Stimulated activated CD4-positive, alpha-beta T cell treated with anti-CD3 and anti-CD28 coated beads, Interleukin-1b, Interleukin-23, amount 100 ng/mL, for 1 hour (primary cell): ENCODE measurements at places on chromosomes 11 and 22.

DNA sequence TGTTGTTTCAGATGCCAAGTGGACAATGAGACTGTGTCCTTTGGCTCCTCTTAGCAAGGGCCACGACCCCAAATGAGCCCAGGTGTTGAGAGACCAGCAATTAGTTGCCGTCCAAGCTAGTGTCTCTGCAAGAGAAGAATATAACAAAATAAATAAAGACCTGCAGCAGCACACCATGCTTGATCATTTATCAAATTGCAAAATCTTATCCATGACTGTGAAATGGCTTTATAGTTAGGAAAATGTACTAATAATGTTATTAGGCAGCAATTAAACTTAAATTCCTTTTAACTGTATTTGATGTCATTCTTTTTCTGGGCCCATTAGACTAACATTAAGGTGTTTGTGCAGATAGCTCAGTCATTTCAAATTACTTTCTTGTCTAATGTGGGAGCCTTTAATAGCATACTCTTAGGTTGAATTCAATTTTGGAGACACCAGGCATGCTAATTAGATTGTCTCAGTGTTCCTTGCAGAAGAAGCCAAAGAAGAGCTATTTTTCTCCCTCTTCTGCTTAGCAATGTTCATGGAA is 176.1 kb downstream of the RRAS2 start:
- DNase-seq, result no peak

GRCh38 chr11:87355596-87355995 is 317.9 kb downstream of the TMEM135 start:
- DNase-seq, result no peak

DNA sequence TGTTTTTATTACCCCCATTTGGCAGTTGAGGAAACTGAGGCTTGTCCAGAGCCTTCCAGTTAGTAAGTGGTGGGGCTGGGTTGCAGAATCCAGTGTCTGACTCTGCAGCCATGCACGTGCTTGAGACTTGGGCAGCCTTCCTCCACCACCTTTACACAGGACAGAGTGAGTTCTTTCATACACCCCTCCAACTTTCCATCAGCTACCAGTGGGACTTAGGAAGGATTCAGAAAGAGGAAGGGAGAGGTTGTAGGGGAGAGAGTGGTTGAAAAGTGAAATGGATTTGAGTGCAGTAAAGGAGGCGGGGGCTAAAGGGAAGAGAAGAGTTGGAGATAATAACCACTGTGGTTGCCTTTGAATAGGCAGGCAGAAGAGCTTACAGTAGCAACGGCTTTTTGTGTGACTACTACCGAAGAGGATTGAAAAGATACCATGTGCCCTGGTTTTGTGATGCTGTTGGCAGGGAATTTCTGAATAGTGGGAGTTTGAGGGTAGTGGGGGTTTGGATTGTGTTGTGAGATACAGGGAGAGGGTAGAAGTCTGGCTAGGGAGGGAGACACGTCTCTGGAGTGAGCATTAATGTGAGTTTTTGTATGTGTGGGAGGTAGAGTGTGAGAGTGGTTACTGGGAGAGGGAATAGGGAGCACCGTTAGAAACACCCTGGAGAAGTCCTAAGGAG is 1.7 kb downstream of the UVRAG start:
- DNase-seq, result no peak

- DNase-seq, result no peak
These were observed 940 bp upstream of the TNKS1BP1 start for GRCh38 chr11:57325735-57326048.

- DNase-seq, result no peak
These were observed 47.0 kb downstream of the STIM1 start for GRCh38 chr11:3902441-3902840.

DNA sequence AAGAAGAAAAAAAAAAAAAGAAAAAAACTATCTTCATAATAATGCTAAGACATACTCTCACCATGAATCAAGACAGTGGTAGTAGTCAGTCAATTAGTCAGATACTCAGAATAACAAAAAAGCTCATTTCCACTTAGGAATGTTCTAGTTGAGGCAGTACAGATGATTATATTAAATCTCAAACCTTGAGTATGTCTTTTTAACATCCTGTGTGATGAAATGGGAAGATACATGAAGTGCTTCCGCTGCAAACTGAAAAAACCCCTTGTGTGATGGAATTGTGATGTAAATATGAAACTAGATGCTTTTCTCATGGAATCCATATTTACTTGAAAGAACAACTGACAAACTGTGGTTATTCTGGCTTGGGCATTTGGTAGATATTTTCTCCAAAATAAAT is 13.7 kb downstream of the AMOTL1 start:
- DNase-seq, result no peak

DNA sequence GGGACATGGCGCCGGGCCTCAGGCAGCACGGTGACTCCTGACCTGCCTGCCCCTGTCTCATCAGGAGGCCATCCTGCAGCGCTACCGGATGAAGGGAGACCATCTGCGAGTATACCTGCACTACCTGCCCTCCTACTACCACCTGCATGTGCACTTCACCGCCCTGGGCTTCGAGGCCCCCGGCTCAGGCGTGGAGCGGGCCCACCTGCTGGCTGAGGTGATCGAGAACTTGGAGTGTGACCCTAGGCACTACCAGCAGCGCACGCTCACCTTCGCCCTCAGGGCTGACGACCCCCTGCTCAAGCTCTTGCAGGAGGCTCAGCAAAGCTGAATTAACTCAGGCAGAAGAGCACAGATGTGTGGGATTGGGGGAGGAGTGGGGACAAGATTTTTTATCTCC is 10.2 kb upstream of the ST3GAL4 start:
- no peak for DNase-seq

GRCh38 chr22:43520632-43521039 is 108.8 kb downstream of the MPPED1 start:
- no peak for DNase-seq

GRCh38 chr11:95135155-95135554 is 45.5 kb downstream of the ENDOD1 start:
- no peak for DNase-seq

- no peak for DNase-seq
These were observed 37.1 kb downstream of the IGHMBP2 start for GRCh38 chr11:68940651-68941323.

GRCh38 chr11:15882876-15883454 is 473.4 kb downstream of the SOX6 start:
- DNase-seq, result no peak

DNA sequence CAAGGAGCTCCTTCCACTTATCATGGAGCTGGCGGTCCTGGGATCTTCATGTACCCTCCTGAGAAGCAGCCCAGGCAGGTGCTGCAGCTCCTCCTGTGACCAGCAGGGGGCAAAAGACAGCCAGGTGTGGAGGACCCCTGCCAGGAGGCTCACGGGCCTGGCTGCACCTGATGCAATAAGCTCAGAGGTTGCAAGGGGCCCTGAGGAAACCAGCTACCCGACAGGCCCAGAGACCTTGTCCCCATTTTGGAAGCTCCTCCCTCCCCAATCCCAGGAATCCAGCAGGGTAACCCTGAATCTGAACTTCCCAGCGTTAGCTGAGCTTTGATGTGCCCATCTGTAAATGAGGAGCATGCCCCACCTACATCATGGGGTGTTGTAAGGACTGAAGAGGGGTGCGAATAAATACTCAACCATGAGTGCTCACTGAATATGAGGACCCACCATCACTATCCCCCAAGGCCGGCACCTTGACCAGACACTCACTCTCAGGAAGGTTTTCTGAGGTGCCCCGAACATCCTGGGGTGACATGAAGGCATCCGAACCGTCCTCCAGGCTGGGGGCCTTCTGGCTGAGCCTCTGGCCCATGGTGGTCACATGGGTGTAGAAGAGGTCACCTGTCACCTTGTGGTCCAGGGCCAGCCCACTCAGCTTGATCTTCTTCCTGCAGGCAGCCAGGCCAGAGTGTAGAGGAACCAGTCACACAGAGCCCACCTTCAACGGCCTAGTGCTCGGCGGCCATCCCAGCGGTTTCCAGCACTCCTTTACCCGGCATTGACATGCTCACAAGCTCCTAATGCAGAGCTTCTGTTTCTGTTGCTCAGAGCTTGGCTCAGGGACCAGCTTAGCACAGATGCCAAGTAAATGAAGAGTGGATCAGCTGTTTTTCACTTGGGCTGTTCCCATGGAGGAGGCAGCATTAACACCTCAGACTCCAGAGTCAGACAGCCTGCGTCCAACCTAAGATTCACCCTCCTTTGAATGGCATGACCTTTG is 21.7 kb downstream of the SLC43A1 start:
- DNase-seq, result peak; percentile 67

- DNase-seq, result no peak
These were observed 22.9 kb upstream of the HORMAD2 start for GRCh38 chr22:30057375-30057774.

DNA sequence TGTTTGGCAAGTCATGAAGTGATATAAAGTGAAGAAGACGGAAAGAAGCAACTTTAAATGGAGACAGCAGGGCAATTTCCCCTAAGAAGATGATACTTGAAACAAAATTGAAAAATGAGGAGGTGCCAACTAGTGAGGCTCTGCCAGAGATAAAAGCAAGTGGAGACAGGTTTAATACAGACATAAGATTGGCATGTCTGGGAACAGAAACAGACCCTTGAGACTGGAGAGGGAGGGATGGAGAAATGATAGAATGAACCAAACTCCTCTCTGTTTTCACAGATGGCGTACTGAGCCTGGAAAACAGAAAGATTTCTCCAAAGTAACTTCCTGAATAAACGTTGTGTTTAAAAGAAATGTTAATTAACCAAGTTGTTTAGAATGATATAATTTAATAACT is 354.5 kb upstream of the ANO5 start:
- DNase-seq, result no peak

GRCh38 chr22:32123657-32124056 is 35.4 kb downstream of the C22orf42 start:
- no peak for DNase-seq

GRCh38 chr11:126104420-126104819 is 41.8 kb upstream of the CDON start:
- no peak for DNase-seq

DNA sequence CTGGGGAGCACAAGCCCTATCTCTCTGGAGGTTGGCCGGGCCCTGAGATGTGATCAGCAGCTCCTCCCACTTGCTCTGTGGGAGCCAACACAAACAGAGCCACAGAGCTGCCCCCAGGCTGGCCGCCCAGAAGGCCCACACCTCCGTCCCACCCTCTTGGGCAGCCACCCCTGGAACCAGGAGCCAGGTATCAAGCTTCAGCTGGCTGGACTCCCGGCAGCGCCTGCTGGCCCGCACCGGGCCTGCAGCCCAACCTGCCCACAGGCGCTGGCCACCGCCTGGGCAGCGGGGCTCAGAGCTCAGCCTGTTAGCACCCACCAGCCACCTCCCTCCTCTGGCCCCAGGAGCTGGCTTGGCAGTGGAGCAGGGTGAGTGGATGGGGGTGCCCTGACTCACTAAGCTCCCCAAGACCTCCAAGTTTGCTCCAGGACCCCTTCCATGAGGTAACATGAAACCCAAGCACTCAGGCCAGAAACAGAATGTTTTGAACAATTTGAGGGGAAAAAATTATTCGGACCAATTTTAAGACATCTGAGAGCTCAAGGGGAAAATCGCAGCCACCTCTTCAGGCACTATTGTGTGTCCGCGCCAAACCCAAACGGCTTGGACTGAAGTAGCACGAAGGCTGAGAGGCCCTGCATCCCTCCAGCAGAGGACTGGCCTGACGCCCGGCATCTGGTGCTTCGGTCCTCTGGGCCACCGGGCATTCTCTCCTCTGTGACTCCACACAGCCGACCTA is 450.8 kb downstream of the SOX6 start:
- no peak for DNase-seq

DNA sequence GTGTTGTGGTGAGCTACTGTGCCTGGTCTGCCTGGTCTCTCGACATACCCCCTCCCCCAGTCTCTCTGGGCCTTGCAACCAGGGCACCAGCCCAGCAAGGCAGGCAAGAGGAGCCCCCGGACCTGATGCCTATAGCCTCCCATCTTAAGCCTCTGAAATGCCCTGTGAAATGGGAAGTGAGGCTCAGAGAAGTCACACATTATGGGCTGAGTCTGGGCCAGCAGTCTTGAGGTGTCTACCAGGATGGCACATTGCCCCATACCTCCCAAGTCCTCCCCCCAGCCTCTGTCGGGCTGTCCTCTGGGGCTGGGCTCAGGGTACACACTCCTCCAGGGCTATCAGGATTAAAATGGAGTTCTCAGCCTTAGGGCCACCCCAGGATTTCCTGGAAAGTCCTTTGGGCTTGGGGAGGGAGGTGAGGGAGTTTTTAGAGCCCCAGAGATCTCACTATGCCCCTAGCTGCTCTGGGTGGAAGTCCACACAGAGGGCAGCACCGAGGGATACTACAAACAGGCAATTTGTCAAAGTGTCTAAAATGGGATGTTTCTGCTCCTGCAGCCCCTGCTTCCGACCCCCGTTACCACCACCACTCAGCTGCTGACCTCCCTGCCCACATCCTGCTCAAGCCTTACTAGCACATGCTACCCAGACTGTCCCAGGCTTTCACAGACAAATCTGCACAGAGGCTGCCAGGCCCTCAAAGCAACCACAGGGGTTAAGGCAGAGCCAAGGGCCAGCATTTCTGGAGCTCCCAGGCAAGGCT is 3.1 kb upstream of the SH3BP1 start:
- DNase-seq, result no peak

DNA sequence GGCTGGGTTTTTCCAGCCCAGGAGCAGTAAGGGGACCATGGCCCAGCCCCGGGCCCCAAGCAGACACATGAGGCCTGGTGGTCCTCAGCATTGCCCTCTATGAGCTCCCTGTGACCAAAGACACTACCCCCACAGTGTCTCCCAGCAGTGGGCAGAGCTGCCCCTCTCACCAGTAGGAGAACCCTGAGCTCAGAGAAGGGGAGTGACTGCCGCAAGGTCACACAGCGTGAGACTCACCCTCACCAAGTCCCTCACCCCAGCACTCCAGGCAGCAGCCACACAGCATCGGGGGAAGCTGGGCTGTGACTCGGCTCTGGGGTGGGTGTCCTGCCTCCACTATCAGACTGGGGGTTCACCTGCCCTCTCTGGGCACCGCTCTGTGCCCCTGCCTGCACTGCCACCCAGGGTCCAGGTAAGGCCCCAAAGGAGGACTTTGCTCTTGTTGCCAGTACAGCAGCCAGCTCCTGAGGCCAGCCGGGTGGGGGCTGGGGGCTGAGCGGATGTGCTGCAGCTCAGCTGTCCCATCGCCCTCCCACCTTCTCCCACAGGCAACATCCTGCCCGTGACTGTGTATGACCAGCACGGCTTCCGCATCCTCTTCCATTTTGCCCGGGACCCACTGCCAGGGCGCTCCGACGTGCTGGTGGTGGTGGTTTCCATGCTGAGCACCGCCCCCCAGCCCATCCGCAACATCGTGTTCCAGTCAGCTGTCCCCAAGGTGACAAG is 7.9 kb upstream of the SH3BP1 start:
- DNase-seq, result no peak

DNA sequence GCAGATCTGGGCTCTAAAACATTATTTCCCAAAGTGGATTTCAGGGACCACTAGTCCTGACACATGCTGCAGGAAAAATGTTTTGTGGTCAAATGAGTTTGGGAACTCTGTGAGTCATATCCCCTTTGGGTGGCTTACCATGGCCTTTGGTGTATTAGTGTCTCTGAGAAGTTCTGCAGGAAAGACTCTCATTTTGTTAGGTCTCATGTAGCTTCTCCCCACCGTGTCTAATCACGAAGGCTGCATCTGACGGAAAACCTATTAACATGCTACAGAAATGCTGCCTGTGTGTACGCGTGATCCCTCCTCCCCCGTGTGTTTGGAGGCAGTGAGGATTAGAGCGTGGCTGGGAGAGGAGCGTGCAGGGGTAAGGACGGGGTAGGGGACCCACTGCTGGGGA is 191.7 kb downstream of the ST3GAL4 start:
- DNase-seq, result no peak
